ENCODE measurements at places on chromosomes 1 and 21. TPM values are rescaled to one million over a fixed set of nuclear protein-coding genes. Genes with fewer than 3 reads are reported as not detected.

GRCh38 chr1:91635763-91636162 lies 135.1 kb downstream of the CDC7 start:
- DNase-seq: no peak

- DNase-seq: no peak
Measured at GRCh38 chr1:91015358-91015780, 6.5 kb downstream of the ZNF644 start.

- no peak for DNase-seq
Measured at GRCh38 chr1:111129376-111129775, 10.5 kb downstream of the DRAM2 start.

DNA sequence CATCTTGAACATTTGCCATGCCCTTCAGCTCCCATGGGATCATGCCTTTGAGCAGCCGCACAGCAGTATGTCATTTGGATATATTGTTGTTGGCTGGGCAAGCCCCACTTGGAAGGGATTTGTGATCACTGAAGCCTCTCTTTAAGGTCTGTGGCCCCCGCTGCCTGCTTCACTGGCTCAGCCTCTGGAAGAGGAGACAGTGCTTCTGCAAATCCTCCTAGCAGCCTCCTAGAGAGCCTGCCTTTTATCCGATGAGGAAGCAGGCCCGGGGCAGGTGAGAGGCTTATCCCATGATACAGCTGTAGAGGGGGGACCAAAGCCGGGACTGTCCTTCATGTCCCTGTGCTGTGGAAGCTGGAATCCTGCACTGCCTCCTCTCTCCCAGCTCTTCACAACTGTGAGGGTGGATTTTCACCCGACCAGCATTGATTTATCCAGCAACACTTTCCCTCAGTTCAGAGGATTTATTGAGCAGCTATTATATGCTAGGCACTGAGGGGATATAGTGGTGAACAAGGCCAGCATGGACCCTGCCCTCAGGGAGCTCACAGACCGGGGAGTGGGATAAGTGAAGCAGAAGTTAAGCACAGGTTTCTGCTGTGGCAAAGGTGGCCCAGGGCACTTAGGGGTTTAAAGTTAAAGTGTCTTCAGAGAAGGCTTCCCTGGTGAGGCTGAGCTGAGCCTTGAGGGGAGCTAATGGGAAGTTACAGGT lies 3.9 kb downstream of the TMEM61 start:
- no peak for DNase-seq

DNA sequence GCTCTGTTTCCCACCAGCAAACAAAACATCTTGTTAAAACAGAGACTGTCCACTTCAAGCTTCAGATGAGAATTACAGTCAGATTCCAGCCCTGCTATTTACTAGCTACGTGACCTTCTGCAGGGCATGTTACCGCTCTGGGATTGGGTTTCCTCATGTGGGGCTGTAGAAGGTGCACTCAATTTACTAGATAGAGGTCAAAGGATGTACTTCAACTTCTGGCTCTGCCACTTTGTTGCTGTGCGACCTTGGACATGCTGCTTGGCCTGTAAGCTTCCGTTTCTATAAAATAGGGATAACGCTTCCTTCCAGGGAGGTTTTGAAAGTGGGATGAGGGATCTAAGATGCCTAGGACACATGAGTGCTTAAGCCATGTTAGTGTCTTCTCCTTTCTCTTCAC lies 46.0 kb upstream of the LRIG2 start:
- DNase-seq: no peak

DNA sequence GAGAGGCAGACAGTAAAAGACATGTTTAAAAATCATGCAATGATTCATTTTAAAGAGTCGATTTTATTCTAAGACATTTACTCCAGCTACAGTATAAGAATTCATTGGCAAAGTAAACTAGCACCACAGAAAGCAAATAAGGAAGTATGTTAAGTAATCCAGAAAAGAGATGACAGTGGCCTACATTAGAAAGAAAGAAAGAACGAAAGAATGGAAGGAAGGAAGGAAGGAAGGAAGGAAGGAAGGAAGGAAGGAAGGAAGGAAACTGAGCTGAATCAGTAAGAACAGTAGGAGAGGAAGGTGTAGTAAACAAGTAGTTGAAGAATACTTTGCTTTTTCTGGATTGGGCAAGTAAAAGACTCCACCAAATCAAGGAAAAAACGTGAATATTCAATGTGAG lies 62.2 kb downstream of the ZZZ3 start:
- DNase-seq: no peak

GRCh38 chr1:78096976-78097375 lies 51.2 kb downstream of the GIPC2 start:
- DNase-seq: peak; percentile 28

DNA sequence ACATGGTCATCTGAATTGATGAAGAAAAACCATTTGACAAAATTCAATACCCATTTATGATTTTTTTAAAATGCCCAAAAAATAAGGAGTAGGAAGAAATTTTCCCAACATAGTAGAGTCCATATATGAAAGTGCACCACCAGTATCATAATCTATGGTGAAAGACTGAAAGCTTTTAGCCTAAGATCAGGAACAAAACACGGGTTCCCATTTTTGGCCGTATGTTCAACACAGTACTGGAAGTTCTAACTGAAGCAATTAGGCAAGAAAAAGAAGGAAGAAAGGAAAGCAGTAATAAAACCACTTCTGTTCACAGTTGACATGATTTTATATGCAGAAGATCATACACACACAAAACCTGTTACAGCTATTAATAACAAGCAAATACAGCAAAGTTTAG lies 227.8 kb upstream of the RAB4A start:
- DNase-seq: no peak

Gene GRHL3
- polyA plus RNA-seq: 0.03 TPM

Gene KRTAP11-1
- polyA plus RNA-seq: not detected

GRCh38 chr1:164865385-164865784 lies 306.4 kb downstream of the PBX1 start:
- DNase-seq: no peak

- DNase-seq: no peak
Measured at GRCh38 chr1:243639027-243639658, 210.9 kb downstream of the AKT3 start.

DNA sequence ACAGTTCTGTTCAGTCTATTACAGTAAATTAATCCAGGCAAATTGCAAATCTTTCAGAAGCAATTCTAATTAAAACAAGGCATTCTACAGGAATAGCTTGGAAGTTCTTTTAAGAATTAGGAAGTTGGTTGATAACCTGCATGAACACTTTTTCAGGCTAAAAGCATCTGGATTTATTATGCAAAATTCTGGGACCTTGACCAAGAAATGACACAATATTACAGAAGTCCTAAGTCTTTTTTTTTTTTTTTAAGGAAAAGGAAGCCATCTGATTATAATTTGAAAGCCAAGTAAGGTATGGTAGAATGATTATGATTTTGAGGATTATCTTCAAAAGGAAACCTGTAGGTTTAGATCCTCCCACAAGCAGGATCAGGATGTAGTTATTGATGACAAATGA lies 74.7 kb upstream of the KCNK2 start:
- DNase-seq: no peak

- no peak for DNase-seq
Measured at GRCh38 chr21:44427241-44428120, 27.8 kb upstream of the LRRC3 start.

Gene C1QTNF12
- polyA plus RNA-seq: 0.27 TPM

GRCh38 chr1:44366371-44366975 lies 11.4 kb upstream of the ERI3 start:
- DNase-seq: no peak

DNA sequence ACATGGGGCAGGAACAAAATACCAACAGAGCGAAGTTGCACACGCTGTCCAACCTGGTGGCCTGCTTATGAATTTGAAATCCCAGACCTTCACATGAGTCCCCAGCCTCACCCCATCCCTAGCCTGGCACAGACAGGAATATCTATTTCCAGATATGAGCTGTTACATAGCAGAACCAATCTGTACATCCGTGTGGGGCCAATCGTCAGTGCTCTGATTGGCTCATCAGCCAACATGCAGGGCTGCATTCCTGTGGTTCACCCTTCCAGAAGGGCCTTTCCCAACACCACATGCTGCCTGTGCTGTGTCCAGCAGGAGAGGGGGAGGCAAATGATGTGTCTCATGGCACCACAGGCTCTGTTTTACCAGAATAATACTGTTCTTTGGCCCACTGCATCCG lies 31.3 kb downstream of the CCN1 start:
- DNase-seq: peak; percentile 100

DNA sequence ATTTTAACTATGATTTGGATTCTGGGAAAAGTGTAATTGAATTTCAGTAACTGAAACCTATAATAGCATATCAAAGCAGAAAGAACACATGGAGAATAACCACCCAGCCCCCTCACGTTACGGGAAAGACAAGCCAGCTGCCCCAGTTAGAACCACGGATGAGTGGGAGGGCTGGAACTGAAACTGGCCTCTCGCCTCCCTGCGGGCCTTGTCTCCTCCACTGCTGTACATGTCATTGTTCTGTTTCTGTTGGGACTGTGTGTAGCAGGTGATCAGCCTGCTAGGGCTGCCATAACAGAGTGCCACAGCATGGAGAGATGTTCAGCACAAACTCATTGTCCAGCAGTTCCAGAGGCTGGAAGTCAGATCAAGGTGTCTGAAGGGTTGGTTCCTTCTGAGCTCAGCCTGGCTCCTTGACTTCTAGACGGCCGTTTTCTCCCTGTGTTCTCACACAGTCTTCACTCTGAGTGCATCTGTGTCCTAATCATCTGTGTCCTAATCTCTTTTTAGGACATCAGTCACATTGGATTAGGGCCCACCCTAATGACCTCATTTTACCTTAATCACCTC lies 52.4 kb downstream of the MAP3K21 start:
- no peak for DNase-seq

DNA sequence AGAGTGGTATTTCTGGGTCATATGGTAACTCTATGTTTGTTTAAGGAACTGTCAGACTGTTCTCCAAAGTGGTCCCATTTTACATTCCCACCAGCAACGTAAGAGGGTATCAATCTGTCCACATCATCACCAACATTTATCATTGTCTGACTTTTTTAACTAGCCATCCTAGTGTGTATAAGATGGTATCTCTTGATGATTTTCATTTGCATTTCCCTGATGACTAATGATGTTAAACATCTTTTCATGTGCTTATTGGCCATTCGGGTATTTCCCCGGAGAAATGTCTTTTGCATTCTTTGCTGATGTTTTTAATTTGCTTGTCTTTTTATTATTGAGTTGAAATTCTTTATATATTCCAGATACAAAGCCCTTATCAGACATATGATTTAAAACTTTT lies 370.1 kb upstream of the NR5A2 start:
- peak; percentile 5 for DNase-seq

DNA sequence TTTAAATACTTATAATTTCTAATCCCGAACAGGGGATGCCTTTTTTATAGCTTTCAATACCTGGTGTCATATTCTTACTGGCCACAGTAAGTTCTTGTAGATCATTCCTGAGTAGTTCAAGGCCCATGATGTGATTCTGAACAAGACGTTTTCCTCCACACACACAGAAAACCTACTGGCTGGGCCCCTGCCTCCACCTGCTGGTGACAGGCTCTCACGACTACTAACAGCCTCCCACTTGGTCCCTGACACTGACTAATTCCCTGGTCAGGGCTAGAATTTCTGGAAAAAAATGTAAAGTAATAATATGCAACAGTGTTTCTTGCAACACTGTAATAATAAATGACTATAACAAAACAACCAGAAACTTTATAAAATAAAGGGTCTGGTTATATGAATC lies 50.4 kb upstream of the RIPK4 start:
- DNase-seq: peak; percentile 73

Gene AMY2A
- not detected for polyA plus RNA-seq

Gene EXO1
- polyA plus RNA-seq: 14.6 TPM

DNA sequence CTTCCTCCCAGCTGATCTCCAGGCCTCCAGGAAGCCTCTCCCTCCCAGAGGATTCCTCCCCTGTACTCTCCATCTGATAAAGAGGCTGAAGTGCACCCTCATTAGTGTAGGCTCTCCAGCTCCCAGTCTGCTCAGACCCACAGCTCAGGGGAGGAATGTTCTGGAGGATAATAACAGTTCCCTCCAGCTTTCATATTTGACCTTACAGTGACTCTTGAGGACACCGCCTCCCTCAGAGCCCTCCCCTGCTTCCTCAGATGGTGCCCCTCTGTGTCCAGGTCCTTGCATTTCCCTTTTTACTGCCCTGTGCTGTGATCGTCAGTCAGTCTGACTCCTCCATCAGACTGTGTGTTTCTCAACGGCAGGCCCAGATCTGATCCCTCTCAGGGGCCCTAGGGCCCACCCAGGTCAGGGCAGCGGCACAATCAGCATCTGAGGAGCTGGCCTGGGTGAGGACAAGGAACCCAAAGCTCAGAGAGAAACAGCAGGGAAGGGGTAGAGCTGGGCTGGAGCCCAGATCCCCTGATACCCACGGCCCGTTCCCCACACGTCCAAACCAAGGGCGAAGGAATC lies 1.1 kb upstream of the SHISAL2A start:
- DNase-seq: no peak

DNA sequence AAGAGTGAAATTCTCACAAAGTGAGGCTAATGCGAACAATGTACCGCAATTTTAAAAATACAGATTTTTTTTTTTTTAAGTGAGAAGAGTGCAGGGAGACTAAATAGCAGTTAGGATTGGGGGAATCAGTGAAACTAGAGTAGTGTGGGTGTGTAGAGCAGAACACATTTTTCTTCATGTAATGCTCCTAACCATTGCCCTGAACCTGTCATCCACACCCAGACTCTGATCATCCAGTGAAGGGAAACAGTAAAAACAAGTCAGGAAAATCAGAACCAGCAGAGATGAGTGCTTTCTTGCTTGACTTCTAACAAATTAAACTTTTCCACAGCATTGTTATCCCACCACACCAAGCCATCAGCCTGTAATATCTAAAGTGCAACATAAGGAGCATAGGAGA lies 9.1 kb downstream of the CADM3 start:
- DNase-seq: no peak

DNA sequence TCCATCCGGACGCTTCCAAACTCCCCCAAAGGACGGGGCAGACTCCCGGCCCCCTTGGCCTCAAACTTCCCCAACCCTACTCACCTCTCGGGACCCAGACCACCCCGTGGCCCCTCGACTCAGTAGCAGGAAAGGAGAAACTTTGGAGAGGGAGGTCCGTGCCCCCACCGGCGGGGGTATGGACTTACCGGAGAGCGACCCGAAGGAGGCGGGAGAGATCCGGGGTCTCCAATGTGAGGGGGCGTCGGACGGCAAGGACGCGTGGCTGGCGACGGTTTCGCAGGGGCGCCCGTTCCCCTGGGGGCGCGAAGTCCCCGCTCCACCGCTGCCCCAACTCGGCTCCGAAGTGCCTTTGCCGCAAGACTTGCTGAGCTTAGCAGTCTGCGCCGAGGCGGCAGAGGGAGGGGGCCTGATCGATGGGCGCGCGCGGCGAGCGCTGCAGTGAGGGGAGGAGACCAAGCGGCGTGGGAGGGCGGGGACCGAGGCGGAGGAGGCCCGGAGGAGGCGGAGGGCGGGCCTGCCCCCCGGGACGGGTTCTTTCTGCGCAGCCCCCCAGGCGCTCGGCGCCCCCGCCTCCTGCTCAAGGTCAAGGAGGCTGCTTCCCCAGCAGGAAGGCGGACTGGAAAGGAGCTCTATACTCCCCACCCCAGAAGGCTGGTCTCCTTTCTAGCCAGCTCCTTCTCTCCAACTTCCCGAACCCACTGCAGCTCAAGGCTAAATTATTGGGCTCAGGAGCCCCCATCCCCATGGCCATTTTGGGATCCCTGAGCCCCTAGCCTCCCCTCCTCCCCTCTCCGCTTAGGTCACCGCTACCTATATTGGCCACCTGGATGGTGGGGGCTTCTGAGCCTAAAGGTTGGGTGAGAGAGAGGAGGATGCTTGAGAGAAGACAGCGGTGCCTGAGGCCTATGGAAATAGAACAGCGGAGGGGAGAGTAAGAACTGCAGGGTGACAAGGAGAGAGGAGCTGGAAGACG lies at the start of gene SYT2:
Gene SYT2, minus strand, starts transcription at position 385 of the 976 bp plus-strand sequence. CDS start 104,682 bp downstream, outside the sequence.
- peak; percentile 17 for DNase-seq
